Astrocyte of the spinal cord (primary cell): ENCODE measurements at places on chromosomes 12 and 14.

GRCh38 chr12:67649570-67650387 is 1.2 kb downstream of the DYRK2 start:
- peak; percentile 14 for DNase-seq

DNA sequence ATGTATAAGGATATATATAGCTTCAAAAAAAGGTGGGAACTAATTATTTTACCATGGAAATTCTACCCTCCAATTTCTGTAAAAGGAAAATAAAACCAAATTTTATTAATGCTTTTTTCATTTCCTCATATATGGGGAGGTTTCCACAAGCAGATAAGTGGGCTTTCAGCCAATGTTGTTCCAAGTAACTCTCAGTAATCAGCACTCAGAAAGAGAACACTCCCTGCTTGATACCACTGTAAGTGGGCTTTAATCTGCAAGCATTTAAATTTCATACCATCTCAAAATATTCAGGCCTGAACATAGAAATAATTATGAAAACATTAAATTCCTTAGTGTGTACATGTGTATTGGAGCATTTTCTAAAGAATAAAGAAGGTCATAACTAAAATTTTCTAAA is 827.6 kb downstream of the C12orf50 start:
- DNase-seq, result no peak

DNA sequence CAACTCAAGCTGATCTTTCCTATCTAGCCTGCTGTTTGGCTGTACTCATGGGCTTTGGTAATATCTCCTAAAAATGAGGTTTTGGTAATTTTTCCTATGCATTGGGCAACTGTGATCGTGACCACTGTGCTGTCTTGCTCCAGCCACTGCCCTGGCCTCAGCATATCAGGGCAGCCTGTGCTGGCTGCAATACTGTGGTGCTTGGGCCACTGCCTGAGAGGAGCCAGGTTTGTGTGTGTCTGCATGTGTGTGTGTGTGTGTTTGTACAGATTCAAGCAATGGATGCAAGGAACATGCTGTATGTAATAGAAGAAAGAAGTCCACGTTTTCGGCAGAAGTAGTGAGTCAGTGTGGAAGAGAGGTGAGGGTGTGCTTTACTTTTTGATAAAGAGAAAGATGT is 13.0 kb downstream of the ERG28 start:
- DNase-seq, result peak; percentile 52

- DNase-seq, result no peak
These were observed 73.8 kb upstream of the FBRSL1 start for GRCh38 chr12:132416121-132416673.

DNA sequence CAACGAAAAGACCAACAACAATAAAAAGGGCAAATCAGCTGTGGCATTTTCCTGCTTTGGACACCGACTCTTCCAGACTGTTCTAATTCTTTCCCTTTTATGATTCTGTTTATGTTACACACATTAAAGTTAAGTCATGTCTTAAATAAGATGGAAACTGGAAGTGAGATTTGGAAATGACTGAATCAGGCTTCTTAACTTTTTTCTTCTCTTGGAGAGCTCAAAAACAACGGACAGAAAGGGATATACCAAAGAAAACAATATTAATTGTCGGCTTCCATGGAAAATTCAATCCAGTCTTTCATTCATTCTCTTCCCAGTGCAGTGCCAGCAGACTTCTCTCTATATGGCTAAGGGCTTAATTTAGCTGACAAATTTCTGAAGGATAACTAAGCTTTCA is 214.9 kb upstream of the DDHD1 start:
- no peak for DNase-seq

GRCh38 chr12:78186670-78187069 is 356.0 kb downstream of the NAV3 start:
- DNase-seq, result no peak

- no peak for DNase-seq
These were observed 66.8 kb downstream of the TXNDC16 start for GRCh38 chr14:52485350-52485960.

DNA sequence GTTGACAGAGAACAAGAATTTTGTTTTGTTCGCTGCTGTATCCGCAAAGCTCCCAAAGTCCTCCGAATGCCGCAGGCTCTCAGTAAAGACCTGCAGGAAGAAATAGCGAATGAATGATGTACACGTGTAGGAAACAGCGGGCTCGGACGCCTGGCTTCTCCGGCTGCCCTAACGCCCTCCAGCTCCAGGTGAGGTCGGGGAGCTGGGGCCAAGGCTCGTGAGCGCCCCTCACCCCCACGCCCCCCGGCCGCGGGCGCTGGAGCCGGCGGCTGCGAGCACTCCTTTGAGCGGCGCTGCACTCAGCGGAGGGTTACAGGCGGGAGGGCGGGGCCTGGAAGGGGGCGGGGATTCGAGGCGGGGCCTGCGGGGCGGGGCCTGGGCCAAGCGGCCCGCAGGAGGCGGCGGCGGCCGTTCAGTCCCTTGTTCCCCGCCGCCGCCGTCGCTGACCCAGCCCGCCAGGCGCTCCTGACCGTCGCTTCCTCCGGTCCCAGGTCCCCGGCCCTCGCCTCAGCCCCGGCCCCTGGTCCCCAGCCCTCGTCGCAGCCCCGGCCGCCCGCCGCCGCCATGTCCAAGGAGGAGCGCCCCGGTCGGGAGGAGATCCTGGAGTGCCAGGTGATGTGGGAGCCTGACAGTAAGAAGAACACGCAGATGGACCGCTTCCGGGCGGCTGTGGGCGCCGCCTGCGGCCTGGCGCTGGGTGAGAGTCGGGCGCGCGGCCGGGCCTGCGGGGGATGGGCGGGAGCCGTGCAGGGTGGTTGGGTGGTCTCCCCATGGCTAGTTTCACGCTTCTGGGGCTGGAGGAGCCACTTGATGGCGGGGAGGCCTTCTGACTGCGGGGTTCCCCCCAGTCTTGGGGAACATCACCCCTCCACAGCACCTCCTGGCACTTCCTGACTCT is at the start of gene AACS:
Gene AACS (plus strand): TSS at position 415 of the 898 bp plus-strand sequence. CDS start 150 bp downstream, at position 565.
- DNase-seq, result peak; percentile 70

DNA sequence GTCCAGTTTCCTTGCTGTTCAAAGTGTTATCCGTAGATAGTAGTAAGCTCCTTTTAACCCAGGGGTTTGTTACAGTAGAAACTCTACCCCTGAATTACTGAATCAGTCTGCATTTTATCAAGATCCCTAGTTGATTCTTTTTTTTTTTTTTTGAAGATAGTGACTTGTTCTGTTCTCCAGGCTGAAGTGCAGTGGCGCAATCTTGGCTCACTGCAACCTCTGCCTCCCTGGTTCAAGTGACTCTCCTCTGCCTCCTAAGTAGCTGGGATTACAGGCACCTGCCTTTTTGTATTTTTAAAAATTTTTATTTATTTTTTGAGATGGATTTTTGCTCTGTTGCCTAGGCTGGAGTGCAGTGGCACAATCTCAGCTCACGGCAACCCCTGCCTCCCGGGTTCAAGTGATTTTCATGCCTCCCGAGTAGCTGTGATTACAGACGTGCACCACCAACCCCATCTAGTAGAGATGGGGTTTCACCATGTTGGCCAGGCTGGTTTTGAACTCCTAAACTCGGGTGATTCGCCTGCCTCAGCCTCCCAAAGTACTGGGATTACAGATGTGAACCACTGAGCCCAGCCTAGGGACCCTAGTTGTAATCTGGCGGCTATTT is 10.5 kb downstream of the LARP4 start:
- DNase-seq, result no peak

GRCh38 chr12:124603100-124603541 is 35.7 kb upstream of the NCOR2 start:
- no peak for DNase-seq

DNA sequence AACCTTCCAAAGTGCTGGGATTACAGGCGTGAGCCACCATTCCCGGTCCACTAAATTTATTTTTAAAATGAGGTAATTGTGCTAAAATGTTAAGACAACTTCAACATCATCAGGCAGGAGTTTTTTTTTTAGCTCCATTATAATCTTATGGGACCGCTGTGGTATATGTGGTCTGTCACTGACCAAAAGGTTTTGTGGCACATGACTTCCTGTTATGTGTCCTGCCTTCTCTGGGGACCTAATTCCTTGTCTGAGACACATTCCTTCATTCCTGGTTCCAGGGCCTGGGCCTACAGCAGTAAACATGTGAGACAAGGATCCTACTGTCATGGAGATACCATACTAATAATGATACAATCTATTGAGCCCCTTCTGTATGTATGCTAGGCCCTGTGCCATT is 4.9 kb downstream of the TEX52 start:
- no peak for DNase-seq

DNA sequence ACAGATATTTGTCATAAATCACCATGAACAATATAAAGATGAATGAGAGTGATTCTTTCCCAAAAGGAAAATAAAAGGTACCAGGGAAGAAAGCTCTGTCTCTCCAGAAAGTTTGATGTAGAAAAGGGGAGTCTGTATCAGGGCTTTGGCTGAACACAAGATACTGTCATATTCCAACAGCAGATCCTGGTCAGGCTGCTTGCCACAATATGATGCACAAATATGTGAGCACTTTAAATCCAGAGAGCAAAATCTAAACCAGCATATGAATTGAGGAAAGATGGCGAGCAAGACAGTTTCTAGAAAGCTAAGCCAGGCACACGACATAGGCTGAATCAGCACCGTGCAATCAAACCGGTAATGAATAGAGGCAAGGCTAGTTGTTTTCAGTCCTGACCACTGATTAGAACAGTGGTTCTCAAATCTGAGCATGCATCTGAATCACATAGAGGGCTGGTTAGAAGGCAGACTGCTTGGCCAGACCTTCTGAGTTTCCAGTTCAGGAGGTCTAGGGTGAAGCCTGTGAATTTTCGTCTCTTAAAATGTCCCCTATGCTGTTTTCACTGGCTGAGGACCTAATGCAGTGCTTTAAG is 60.7 kb downstream of the PLCZ1 start:
- DNase-seq, result peak; percentile 12
